ENCODE measurements at places on chromosomes 3 and 15.

DNA sequence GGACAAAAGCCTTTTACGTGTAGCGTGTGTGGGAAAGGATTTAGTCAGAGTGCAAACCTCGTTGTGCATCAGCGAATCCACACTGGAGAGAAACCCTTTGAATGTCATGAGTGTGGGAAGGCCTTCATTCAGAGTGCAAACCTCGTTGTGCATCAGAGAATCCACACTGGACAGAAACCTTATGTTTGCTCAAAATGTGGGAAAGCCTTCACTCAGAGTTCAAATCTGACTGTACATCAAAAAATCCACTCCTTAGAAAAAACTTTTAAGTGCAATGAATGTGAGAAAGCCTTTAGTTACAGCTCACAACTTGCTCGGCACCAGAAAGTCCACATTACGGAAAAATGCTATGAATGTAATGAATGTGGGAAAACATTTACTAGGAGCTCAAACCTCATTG, 10.5 kb downstream of the ZNF35 start:
- DNase-seq = no peak

GRCh38 chr15:31400222-31400927, 73.7 kb downstream of the KLF13 start:
- no peak for DNase-seq

- DNase-seq = peak; percentile 38
Observed at GRCh38 chr3:52240886-52241370, 2.0 kb upstream of the TWF2 start.

DNA sequence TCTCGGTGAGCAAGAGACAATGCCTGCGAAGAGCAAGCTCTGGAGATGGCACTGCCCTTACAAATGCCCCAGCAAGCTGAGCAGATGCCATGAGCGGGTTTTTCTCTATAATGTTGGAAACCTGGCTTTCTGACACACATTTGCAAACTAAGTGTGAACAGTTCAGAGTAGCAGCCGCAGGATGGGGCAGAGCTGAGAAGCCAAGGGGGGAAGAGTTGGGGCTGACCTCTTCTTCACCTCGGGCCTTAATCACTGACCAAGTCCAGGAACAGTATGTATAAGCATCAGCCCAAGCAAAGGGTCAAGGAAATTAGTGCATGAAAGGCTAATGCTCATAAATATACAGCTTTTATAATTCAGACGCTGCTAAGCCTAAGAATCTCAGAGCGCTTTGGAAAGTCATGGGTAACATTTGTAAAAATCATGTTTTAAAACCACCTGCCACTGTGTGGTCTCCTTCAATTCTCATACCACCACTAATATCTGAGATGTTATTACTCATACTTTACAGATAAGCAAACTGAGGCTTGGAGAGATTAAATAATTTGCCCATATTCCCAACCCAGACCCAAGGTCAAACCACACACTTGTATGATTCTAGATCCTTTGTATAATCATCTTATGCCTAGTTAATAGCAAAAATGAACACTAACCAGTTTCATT, 603.4 kb downstream of the FOXP1 start:
- DNase-seq = no peak

DNA sequence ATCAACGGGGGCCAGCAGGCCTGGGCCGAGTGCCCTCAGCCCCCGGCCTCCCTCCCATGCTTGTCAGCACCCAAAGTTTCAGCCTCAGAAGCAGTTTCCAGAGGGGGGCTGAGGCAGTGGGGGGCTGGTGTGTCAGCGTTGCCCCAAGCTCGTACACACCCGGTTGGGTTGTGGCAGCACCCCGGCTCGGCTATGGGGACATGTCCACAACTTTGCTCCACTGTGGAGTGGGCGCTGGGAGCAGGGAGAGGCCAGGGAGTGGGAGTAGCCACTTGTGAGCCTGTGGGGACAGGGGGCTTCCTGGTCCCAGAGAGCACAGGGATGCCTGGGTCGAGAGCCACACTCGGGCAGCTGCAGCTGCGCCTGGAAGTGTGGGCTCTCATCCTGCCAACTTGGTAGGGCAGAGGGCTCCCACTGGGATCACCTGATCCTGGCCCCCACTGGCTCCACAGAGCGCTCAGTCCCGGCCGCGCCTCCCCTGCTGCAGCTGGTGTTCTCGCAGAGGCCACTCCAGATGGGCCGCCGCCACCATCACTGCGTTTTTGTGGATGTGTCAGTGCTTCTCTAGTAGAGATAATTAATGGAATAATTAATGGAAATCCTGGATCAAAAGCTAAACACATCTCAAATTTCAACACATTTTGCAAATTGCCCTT, 75.1 kb downstream of the NR1D2 start:
- no peak for DNase-seq

GRCh38 chr3:120370463-120370862, 21.3 kb upstream of the LRRC58 start:
- no peak for DNase-seq

DNA sequence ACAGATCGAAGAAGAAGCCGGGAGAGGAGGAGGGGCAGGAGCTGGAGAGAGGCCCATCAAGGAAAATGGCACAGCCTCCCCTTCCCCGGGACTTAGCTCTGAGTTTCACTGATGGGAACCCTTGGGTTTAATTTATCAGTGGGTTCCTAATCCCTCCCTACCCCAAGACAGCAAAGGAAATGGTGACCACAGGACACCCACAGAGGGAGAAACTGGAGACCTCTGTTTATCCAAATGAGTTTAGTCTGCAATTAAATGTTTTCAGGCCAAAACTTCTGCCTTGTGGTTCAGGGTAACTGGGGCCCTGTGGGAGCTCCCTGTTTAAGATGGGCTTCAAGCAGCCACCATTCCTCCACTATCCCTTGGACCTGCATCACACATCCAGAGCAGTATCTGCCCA, 190.8 kb upstream of the TOPAZ1 start:
- no peak for DNase-seq

GRCh38 chr3:195999896-196000295, 82.0 kb downstream of the TFRC start:
- no peak for DNase-seq

DNA sequence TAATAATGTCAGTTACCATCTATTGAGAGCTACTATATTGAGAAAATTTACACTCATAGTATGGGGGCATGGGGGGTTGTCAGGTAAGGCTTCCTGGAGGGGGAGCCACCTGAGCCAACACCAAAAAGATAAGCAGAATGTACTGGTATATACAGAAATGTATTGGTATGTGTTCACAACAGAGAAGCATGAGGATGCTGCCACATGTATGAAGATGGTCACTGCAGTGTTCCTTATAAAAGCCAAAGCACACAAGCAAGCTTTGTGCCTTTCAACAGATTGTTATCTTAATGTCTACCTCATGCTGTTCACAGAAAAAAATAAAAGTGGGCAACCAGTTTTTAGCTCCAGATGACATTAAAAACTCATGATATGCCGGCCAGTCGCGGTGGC, 149.0 kb downstream of the MAGI1 start:
- DNase-seq = no peak

DNA sequence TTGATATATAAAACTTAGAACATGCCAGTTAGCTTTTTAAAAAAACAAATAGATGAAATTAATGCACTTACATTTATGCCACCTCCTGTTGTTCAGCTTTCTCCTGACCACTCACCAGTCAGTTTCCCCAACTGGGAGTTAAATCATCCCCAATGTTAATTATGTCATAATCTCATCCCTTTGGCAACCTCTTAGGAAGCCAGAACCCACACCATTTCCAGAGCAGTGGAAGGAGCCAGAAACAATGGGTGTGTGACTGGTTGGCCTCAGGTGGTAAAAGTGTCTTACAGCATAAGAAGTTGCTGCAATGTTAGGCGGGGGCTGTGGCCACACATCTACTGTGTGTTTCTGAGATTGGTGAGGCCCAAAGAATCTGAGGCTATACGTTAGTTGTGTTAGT, 46.5 kb upstream of the MITF start:
- DNase-seq = no peak

DNA sequence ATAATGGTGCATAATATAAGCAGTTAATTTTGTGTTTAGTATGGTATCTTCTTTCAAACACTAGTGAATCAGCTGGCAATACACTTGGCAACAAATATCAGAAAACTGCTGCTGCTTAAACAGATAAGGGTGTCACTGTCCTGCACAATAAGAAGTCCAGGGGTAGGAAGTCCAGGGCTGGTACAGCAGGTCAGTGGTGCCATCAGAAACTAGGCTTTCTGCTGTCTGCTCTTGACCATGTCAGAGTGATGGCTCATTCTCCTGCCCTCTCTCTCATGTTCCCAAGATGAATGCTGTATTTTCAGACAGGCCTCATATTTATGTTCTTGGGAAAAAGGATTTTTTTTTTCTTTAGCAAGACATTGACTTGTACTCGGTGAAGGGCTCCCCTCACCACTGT, 9.2 kb upstream of the GRK7 start:
- DNase-seq = no peak

DNA sequence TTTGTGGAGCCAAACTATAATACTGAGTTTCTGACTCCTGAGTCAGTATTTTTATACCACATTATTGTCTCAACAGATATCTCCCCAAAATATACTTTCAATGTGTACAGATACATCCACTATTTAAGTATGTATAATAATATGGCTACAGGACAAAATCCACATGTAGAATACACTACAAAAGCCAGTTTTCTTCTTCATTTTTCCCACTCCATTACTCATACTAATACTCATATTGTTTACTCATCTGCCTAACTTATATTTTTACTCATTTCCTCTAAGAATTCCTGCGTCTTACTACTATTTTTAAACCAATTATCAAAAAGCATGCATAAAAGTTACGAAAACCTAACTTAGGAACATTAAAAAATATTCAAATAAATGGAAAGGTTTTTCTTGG, 440.8 kb downstream of the ZNF385D start:
- no peak for DNase-seq

DNA sequence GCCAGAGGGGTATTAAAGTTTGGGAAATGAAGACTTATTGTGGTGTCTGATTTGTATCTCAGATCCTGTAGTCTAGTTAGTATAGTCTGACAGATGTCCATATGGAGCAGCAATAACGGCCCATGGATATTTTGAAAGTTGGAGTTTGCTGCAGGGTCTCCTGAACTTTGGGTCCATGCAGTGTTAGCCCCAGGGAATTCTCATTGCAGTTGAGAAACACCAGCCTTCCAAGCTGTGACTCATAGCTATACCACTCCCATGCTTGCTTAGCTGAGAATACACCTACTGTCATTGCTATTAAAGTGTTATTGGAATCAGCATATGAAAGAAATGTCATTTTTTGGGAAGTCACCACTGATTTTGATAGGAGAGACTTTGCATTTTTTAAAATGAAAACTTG, 29.2 kb downstream of the TMOD2 start:
- DNase-seq = no peak

- no peak for DNase-seq
Observed at GRCh38 chr15:91499774-91500383, 353.6 kb upstream of the SLCO3A1 start.

- DNase-seq = no peak
Observed at GRCh38 chr3:178079966-178080365, 456.3 kb upstream of the KCNMB2 start.

GRCh38 chr3:127025456-127025855, 42.5 kb downstream of the PLXNA1 start:
- DNase-seq = no peak

Data from CD4-positive, alpha-beta T cell treated with Interleukin-10 for 1 hour (primary cell).